ENCODE measurements at places on chromosomes 2 and 18.

- no peak for DNase-seq
Observed at GRCh38 chr2:166234112-166234846, 106.5 kb upstream of the SCN1A start.

GRCh38 chr2:74142340-74142739 is 5.4 kb downstream of the BOLA3 start:
- no peak for DNase-seq

DNA sequence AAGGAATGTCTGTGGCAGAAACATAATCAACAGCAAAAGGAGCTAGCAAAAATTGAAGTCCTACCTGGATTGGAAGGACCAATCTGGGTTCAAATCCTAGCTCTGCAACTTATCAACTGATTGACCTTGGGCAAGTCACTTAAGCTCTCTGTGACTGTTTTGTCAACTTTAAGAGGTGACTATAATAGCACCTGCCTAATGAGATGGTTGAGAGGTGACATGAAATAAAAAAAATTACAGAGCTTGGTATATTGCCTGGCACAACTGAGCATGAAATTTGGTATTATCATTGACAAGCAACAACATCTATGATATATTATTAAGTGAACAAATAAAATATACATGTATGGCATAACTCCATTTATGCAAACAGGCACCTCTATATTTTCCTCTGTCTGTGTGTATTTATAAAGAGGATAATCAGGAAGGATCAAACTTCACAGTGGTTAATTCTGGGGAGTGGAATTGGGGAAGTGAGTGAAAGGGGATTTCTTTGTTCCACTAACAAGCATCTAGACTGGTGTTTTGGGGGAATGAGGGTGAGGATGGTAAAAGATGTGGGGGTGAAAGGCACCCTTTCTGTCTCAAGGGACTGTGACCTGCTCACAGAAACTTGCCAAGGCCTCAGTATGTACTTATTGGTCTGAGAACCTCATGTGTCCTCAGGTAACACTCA is 132.8 kb upstream of the SERTAD2 start:
- no peak for DNase-seq

- no peak for DNase-seq
Observed at GRCh38 chr2:118762290-118762689, 85.2 kb downstream of the EN1 start.

DNA sequence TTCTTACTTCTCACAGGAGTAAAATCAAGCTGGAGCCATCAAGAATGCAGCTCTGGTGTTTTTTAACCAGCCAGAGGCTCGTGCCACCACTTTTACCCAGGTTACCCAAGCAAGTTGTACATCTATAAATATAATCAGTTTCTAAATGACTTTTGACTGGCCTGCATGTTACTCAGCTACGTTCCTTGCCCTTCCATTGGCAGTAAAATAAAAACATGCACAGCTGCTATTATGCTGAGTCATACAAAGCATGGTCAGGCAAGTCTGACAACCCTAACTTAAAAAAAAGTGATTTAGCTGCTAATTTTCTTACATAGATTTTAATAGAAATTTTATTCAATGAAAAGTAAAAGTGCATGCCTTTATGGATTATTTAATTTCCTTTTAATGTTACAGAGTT is 111.7 kb upstream of the CSRNP3 start:
- DNase-seq, result no peak
